ENCODE measurements at places on chromosomes 1 and 21.

DNA sequence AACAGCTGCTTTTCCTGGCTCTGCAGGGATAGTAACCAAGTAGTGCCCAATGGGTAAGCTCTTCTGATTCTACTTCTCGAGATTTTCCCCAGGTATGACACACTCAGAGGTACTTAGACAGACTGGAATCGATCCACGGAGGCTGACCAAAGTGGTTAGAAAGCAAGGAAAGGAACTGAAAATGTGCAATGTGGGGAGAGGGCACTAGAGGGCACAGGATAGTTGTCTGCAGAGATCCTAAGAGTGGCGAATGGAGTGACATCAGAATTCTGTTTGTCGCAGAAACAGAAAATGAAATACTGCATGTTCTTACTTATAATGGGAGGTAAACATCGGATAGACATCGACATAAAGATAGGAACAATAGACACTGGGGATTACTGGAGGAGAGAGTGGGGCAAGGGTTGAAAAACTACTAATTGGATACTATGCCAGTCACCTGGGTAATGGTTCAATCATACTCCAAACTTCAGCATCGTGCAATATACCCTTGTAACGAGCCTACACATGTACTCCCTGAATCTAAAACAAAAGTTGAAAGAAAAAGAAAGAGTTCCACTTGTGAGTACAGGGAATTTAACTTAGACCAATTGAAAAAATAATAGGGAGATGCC, 23.3 kb downstream of the CYP2J2 start:
- no peak for DNase-seq

DNA sequence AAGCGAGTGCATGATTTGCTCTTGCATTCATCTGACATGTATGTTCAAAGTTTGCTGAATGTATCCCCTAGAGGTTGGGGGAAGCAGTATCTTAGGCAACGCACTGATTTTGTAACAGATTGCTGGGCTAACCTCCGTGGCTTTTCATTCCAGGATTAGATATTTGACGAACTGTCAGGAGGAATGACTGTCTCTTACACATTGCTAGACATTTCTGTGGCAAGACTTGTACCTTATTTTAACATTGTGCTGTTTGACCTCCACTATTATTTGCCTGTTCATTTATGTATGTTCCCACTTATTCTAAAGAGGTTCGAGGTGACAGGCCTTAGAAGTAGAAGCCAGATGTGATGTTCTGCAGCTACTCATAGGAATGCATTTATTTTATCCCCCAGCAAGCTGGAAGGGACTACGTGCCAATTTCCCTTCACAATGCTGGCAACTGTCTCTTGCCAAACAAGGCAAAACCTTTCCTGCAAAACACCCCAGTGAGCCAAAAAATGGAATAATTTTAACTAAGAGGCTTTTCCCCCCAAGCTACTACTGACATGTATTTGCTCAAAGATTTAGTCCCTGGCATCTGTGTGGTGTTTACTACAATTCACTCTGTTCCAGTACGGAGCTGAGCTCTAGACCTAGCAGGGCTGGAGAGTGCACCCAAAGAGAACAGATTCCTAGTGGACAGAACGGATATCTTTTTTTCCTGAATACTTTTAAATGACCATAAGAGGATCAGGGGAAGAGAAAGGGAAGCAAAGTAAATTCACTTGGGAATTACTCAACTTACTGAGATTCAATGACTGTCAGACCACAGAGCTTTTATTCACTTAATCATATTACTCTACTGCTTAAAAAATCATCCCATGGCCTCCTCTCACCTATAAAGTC, 646.2 kb downstream of the SMYD3 start:
- DNase-seq: no peak

GRCh38 chr1:208030288-208031091, 119.6 kb upstream of the CD34 start:
- DNase-seq: no peak

GRCh38 chr1:212355230-212355969, 59.3 kb downstream of the PACC1 start:
- no peak for DNase-seq

DNA sequence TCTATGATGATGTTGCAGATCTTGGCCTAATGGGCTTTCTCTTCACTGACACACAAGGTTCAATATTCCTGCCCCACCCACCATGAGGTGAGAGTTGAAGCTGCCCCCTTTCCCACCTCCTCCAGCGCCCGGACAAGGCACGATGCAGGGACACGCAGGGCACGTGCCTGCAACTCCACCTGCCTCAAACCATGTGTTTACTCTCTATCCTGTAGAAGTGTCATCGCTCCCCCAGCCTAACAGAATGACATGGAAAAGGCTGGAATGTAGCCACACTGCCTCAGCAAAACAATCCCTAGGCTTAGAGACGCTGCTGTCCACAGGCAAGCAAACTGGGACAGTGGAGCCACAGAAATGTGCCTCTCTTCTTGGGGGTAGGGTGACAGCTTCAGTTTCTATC, 92.9 kb upstream of the SOD1 start:
- peak; percentile 13 for DNase-seq

DNA sequence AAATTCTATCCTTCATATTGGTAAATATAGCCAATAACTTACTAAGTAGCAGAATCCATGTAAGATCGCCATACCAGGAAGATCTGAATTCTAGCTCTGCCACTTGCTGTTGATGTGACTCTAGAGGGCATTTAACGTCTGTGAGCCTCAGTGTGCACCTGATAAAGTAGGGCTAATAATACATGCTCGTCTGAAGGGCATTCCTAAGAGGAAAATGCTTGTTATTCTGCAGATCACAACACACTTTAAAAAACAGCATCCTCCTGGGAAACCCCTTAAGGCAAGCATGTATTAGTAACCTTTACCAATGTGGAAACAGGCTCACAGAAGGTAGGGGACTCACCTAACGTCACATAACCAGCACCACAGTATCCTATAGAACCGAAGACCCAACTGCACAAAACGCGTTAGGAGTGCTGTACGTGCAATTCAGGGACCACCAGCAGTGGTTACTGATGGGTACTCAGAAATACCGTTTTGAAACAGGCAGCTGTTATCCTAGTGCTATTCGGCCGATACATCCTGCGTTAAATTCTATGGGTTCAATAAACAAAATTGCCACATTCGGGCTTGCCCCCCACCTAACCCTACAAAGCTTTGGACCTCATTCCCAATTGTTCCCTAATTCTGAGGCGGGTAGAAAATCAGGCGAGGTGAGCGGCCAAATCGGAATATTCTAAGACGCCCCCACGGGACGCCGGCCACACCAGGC, 758 bp downstream of the DEPDC1 start:
- DNase-seq: no peak

GRCh38 chr1:36093226-36093625, 4.5 kb downstream of the ADPRS start:
- no peak for DNase-seq

DNA sequence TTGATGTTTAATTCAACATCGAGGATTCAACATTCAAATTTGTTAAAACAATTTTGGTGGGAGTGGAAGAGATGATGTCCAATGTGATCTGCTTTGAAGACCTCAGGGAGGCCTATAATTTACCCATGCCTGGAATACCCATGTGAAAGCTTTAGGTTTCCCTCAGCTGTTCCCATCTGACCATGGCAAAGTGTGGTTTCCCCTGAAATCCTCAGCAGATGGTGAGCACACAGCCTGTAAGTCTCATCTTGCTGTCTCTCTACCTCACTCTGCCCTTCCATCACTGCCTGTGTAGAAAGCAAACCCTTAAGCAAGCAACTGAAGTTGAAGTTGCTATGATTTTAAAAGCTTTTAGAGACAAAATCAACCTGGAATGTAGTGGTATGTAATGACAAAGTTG, 80.1 kb upstream of the ATF3 start:
- no peak for DNase-seq

DNA sequence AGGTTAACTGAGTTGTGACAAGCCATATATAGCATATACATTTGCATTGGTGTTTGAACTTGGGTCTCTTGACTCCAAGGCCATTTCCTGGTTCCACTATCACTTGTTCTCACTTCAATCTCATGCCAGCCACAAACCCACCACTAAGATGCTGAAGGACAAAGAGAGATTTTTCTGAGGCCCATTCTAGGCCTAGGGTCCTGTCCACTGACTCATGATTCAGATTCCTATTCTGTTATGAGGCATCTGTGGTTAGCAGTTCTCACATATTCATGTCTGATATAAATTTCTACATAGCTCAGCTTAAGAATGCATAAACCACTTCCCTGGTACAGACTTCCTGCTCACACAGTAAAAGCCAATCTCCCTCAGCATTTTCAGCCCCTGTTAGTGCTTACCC, 326.1 kb upstream of the BEND5 start:
- DNase-seq: no peak

- DNase-seq: peak; percentile 64
Observed at GRCh38 chr21:42373196-42373907, 7.0 kb upstream of the TFF1 start.

- DNase-seq: peak; percentile 80
Observed at GRCh38 chr1:165367375-165367993, 11.0 kb upstream of the LMX1A start.

- DNase-seq: no peak
Observed at GRCh38 chr1:52599236-52599635, 2.9 kb upstream of the GPX7 start.

DNA sequence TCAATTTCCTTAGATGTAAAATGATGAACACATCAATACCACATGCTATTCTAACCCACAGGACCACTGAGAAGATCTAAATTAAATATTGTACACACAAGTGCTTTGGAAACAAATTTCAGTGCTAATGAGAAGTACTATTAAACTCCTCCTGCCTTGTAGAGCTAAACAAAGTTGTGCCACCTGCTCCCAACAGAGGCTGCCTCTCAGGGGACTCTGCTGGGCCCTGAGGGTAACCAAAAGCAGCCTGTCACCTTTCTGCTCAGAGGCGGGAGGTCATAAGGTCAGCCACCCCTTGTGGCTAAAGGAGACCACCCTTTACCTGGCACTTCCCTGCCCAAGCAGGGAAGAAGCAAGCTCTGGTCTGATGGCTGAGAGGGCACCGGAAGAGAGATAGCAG, 6.3 kb downstream of the SLC9A1 start:
- DNase-seq: no peak

GRCh38 chr1:217494767-217495166, 136.1 kb downstream of the GPATCH2 start:
- DNase-seq: no peak

GRCh38 chr1:92447033-92447681, 39.6 kb downstream of the GFI1 start:
- no peak for DNase-seq

DNA sequence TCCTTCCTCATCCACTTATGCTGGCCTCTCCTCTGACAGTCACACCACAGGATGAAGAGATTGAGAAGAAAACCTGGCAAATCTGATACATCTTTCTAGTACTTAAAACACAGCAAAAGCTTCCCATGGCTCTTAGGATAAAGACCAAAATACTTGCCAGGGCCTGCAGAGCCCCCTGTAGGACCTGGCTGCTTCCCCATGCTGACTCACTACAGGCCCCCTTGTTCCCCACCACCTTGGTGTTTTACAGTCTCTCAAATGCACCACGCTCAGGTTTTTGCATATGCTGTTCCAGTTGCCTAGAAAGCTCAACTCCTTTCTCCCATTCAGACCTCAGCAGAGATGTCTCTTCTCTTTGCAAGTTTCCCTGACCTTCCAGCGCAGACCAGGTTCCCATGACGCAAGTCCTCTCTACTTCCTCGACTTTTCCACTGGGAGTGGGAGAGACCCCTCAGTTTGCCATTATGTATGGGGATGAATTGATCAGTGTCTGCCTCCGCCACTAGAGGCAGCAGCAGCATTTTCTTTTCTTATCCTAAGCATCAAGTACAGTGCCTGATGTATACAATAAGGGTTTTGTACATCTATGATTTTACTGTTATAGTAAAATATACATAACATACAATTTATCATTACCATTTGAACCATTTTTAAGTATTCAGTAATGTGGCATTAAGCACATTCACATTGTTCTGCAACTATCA, 113.8 kb upstream of the C8B start:
- DNase-seq: no peak

GRCh38 chr1:58451560-58452191, 94.8 kb downstream of the OMA1 start:
- no peak for DNase-seq

DNA sequence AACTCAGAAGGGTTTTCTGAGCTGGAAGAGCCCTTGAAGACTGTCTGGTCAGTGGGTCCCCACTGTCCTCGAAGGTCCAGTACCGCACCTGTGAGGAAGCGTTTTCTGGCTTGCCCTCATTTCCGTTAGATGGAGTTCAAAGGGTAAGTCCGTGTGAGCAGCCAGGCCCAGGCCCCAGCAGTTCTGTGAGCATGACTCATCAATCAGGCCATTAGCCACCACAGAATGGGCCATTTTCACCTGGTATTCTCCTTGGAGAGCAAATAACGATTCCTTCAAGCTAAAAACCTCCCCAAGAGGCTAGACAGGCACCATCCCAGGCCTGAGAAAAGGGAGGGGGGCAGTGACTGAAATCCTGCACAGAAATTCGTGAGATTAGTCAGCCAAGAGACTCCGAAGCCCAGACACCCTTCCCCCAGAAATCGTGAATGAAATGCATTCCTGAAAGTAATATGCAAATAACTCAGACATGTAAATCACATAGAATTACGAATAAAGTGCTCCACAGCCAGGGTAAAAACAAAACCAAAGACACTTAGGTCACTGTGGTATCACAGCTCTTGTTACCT, 66.0 kb downstream of the BCAR3 start:
- peak; percentile 71 for DNase-seq

DNA sequence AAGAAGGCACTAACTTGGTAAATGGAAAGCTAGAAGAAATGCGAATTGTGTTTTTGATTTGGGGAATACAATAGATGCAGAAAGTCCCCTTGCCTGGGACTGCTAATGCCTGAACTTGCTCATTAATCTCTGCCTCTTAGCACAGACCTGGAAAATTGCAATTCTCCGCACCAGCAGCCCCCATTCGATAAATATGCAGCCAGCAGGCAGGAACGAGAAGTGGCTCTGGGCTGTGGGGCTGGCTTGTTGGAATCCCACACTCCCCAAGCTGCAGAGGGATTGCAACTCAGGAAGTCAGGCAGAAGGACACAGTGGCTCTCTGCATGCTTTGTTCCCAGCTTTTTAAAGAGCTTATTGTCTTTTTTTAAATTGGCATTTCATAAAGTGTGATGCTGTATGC, 51.3 kb downstream of the PCP4 start:
- DNase-seq: no peak

GRCh38 chr1:165173409-165173808, 183.1 kb downstream of the LMX1A start:
- no peak for DNase-seq

- no peak for DNase-seq
Observed at GRCh38 chr1:93723733-93724270, 42.2 kb upstream of the BCAR3 start.

GRCh38 chr1:107110326-107110725, 30.5 kb upstream of the NTNG1 start:
- no peak for DNase-seq

- no peak for DNase-seq
Observed at GRCh38 chr1:92536211-92536979, 49.7 kb upstream of the GFI1 start.

- no peak for DNase-seq
Observed at GRCh38 chr1:173714441-173714758, 381 bp upstream of the KLHL20 start.

GRCh38 chr1:43978264-43978550, 803 bp upstream of the B4GALT2 start:
- DNase-seq: no peak

All from activated T-cell treated with anti-CD3 and anti-CD28 coated beads, Interleukin-2, amount 50 U/mL, for 24 hours (primary cell).